ENCODE measurements at places on chromosomes 12 and 14.
A peak's percentile ranks its signal among the peaks of the same experiment; 100 is the strongest.

DNA sequence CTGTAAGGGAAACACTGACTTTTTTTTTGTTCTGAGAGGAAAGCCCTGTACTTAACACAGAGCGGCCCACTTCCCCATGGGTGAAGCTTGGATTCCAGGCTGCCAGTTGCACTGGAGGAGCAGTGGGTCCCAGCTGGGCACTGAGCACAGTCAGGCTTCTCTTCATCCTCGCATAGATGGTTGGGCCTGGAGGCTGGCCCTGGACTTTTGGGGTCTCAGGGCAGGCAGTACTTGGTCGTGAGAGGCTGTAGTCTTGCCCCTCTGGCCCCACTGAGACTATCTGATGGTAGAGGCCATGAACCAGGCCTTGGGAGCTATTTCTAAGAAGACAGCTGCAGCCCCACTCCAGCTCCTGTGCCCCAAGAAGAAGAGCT lies 6.2 kb upstream of the LHX5 start:
- DNase-seq: no peak

DNA sequence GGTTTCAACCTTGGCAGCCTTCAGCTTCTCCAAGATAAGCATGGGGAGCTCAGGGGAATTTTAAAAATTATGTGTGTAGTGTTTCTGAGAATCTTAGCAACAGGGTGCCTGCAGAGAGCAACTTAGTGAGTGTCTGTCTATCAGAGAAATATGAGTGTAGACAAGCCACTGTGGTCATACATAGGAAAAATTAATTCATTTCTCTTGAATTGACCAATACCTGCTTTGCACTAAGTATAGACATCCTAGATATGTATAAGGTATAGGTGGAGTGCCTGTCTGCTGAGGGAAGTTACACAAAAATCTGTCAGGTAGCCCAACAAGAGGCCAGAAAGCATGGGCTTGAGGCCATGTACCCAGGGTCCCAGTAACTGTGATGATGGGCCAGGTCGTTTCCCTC lies 20.7 kb downstream of the HELB start:
- DNase-seq: no peak

- DNase-seq: peak; percentile 63
Measured at GRCh38 chr12:50603817-50604639, 99.2 kb downstream of the DIP2B start.

GRCh38 chr12:108856428-108857157 lies 790 bp downstream of the SSH1 start:
- peak; percentile 81 for DNase-seq

- no peak for DNase-seq
Measured at GRCh38 chr12:51675071-51675803, 84.2 kb downstream of the SCN8A start.

- peak; percentile 5 for DNase-seq
Measured at GRCh38 chr12:71183846-71184245, 26.0 kb upstream of the TSPAN8 start.

- DNase-seq: no peak
Measured at GRCh38 chr12:131129839-131130238, 176.1 kb downstream of the ADGRD1 start.

DNA sequence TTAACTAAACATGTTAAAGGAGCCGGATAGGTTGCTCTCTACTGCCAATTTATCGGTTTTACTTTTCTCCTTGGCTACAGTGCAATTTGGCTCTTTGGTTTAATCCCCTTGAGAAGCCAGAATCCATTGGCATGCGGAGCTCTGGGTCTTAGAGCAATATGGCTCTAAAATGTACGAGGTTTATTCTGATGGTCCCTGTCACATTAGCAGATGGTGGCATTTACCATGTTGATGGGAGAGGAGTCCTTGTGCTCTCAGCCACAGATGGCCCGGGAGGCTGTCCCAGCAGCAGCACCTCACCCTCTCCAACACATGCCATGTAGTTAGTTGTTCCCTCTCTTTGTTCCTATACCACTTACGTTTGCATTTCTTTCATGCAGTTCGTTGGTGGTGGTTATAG lies 179.7 kb downstream of the RGS6 start:
- DNase-seq: no peak

GRCh38 chr14:60723907-60724618 lies at the start of gene SIX4:
Gene SIX4 (minus strand): TSS chr14:60724351. CDS start chr14:60724074, 277 bp downstream.
- DNase-seq: peak; percentile 80

- DNase-seq: no peak
Measured at GRCh38 chr12:40031965-40032364, 73.9 kb downstream of the SLC2A13 start.
